ENCODE measurements at places on chromosomes 1 and 21.

GRCh38 chr1:208182880-208183645 is 61.1 kb downstream of the PLXNA2 start:
- DNase-seq = no peak

GRCh38 chr1:40032240-40032891 is 8.2 kb upstream of the CAP1 start:
- DNase-seq = peak; percentile 53

DNA sequence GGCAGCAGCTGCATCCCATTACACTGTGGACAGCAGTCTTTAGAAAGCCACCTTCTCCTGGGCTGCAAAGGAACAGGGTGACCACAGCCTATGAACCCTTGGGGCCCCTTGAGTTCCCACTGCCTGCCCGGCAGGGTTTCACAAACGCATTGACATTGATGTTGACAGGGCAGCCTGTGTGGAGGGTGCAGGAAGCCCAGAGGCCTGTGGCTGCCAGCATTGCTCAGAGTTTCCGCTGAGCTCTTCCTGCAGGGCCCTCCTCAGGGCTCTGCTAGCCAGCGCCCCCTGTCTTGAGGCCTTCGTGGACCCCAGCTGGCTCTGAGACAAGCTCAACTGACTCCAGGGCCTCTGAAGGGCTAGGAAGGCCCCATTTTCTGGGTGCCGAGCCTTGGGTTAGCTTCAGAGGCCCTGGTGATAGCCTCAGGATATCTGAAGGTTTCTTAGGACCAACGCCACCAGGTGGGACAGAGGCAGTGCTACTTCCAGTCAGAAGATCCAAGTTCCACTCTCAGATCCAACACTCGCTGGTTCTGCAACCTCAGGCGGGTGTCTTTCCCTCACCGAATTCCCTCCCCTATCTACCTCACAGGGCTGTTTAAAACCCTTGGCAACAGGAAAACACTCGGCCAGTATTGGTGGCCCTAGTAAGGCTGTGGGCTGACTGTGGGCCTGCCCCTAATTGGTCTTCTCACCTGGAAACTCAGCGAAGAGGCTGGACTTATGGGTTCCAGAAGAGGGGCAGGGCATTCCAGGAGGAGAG is 27.2 kb upstream of the EPS8L3 start:
- peak; percentile 54 for DNase-seq

DNA sequence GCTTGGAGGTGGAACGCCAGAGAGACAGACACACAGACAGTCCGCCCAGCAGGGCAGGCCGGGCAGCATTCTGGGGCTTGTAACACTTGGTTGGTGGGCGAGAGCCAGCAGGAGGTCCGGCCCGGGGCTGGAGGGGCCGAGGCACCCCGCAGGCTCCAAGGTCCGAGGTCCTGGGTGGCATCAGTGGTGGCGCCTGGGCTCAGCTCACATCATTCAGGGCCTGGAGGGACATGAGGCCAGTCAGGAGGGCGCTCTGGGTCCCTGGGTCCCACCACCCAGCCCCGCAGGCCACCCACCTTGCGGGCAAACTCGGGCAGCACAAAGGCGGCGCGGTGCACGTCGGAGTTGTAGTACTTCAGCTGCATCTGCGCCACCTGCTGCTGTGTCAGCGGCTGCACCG is 5.2 kb downstream of the SRM start:
- no peak for DNase-seq

GRCh38 chr1:72969461-72969860 is 687.1 kb upstream of the NEGR1 start:
- DNase-seq = no peak

GRCh38 chr1:5391725-5392124 is 600.5 kb downstream of the NPHP4 start:
- DNase-seq = no peak

DNA sequence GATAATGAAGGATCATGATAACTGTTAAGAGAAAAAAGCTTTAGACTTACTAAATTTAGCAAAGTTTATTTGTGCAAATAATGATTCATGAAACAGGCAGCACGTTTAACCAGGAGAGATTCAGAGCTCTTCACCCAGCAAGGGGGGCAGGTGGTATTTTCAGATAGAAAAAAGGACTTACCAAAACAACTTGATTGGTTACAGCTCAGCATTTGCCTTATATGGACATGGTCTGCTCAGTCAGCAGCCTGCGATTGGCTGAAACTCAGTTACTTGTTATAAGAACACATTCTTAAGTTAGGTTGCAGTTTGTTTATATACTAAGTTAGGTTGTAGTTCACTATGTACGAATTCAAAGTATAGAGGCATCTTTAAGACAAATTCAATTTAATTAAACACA is 165.6 kb downstream of the DUSP10 start:
- no peak for DNase-seq

GRCh38 chr1:1220197-1220596 is 6.2 kb upstream of the TNFRSF4 start:
- no peak for DNase-seq

GRCh38 chr1:70071601-70072000 is 133.8 kb downstream of the LRRC40 start:
- DNase-seq = no peak

Measured in naive thymus-derived CD8-positive, alpha-beta T cell (primary cell).